Fibroblast of lung (primary cell): ENCODE measurements at places on chromosomes 7 and 10.
A peak's percentile ranks its signal among the peaks of the same experiment; 100 is the strongest.

DNA sequence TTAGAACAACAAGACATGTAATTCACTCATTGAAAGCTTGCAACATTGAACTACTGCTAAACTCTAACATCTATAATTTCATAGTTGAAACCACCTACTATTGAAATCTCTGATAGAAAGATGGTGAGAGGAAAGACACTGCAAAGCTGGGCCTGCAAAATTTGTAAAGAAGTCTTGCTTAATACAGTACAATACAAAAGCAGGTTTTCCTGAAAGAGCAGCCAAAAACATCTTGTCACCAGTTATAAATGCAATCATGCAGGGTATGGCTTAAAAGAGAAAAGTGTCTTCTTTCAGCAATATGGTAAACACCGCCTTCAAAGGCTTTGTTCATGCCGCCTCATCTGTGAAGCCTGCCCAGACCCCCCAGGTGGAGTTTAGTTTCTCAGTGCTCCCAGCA is 109.2 kb downstream of the ANK3 start:
- no peak overlapping the region for H3K4me3 ChIP-seq
- no peaks in the 10 kb centered on the region for H3K36me3 ChIP-seq
- H3K27ac ChIP-seq = no peak overlapping the region
- DNase-seq = no peak
- no peaks in the 10 kb centered on the region for H3K4me1 ChIP-seq

GRCh38 chr7:149873970-149874643 is 338 bp downstream of the ATP6V0E2 start:
- H3K27me3 ChIP-seq = no peaks in the 10 kb centered on the region
- peaks cover 3% of the 10 kb centered on the region for H3K36me3 ChIP-seq
- peaks cover 2% of the 10 kb centered on the region for H3K4me1 ChIP-seq

DNA sequence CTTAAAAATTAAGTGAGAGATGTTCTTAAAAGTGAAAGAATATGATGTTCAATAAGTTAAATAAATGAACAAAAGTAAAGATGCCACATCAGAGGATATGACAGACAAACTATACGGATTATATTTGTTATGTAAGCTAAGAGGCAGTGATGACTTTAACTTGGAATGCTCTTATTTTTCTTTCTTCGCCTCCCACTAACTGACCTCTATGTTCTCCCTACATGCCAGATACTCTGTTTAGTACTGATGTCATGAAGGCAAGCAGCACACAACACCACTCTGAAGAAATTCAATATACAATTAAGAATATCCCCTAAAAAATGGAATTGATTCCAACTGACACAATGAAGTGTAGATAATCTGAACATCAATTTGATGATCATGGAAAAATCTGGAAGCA is 223.4 kb downstream of the DOCK4 start:
- peaks cover 2% of the 10 kb centered on the region for H3K36me3 ChIP-seq
- no peak overlapping the region for H3K4me3 ChIP-seq
- peaks cover 5% of the 10 kb centered on the region for H3K4me1 ChIP-seq
- no peaks in the 10 kb centered on the region for H3K27me3 ChIP-seq
- no peak for DNase-seq
- H3K27ac ChIP-seq = no peak overlapping the region

DNA sequence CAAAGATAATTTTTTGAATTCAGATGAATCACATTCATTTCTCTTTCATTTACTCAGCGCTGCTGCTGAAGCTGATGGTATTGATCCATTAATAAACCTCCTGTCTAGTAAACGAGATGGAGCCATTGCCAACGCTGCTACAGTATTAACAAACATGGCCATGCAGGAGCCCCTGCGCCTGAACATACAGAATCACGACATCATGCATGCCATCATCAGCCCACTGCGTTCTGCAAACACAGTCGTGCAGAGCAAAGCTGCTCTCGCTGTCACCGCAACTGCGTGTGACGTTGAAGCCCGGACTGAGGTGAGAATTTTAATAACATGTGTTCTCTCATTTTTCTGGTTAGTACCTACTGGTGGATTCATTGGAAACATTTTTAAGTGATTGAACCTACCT is 70.2 kb downstream of the ARMC3 start:
- no peak overlapping the region for H3K27ac ChIP-seq
- no peak overlapping the region for H3K4me3 ChIP-seq
- no peaks in the 10 kb centered on the region for H3K27me3 ChIP-seq
- H3K36me3 ChIP-seq = no peaks in the 10 kb centered on the region
- DNase-seq = no peak

DNA sequence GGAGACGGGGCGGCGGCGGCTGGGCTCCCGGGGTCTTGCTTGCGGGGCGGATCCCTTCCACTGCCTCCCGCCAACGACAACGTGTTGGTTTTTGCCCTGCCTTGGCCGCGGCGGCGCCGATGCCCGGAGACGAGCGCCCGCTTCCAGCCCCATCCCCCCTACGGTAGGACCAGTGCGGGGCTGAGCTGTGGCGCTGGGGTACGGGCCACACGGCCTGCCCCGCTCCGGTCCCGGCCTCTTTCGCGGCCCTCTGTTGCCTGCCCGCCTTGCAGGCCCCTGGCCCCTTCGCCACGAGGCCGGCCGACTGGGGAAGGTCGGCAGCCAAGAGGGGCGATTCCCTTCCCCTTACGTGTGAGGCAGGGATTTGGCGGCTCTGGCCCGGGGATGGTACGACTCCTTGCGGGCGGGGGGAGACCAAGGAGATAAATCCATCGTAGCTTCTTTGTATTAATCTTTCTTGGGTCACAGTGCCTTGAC is 488 bp downstream of the EIF4H start:
- peaks cover 4% of the 10 kb centered on the region for H3K36me3 ChIP-seq
- peak overlapping the region; percentile 55 for H3K4me3 ChIP-seq
- no peaks in the 10 kb centered on the region for H3K27me3 ChIP-seq

- H3K4me1 ChIP-seq = no peaks in the 10 kb centered on the region
- H3K27me3 ChIP-seq = no peaks in the 10 kb centered on the region
- no peaks in the 10 kb centered on the region for H3K36me3 ChIP-seq
Measured at GRCh38 chr7:36736899-36737211, 12.6 kb upstream of the AOAH start.

GRCh38 chr7:129225206-129225930 is 538 bp downstream of the AHCYL2 start:
- peak; percentile 24 for DNase-seq
- no peaks in the 10 kb centered on the region for H3K27me3 ChIP-seq
- H3K36me3 ChIP-seq = no peaks in the 10 kb centered on the region
- H3K4me1 ChIP-seq = peaks cover 4% of the 10 kb centered on the region

DNA sequence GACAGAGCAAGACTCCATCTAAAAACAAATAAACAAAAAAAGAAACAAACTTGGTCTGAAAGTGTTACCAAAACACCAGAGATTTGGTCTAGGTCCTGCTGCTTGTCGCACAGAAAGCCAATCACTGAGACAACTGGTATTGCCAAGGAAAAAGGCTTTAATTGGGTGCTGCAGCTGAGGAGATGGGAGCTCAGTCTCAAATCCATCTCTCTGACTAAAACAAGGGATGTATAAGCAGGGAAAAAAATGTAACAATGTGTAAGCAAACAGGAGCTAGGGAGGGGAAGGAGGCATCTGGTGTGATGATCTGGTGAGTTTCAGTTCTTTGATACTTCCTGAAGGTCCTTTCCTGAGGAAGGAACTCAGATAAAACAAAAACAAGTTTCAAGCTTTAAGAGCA is 8.4 kb upstream of the PDIA4 start:
- DNase-seq = no peak
- H3K4me1 ChIP-seq = no peaks in the 10 kb centered on the region
- no peaks in the 10 kb centered on the region for H3K27me3 ChIP-seq
- H3K36me3 ChIP-seq = no peaks in the 10 kb centered on the region

DNA sequence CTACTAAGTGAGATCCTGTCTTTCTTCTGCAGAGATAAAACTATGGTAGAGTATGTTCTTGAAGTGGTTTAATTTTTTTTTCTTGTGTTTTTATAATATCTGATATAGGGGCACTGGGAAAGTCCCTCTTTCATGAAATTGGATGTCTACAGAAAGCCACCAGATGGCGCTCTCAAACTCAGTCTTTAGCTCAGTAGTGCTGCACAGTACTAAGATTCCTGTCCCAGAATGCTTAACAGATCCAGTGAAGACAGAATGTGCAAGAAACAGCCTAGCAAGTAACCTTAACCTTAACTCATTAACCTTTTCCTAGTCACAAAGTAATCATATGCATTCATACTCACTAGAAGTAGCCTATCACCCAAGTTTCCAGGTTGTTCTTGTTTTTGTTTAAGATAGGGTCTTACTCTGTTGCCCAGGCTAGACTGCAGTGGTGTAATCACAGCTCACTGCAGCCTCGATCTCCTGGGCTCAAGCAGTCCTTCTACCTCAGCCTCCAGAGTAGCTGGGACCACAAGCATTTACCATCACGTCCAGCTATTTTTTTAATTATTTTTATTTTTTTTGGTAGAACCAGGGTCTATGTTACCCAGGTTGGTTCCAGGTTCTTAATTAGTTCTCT is 56.7 kb downstream of the IDE start:
- no peak overlapping the region for H3K27ac ChIP-seq
- H3K27me3 ChIP-seq = no peaks in the 10 kb centered on the region
- no peaks in the 10 kb centered on the region for H3K36me3 ChIP-seq
- no peaks in the 10 kb centered on the region for H3K4me1 ChIP-seq
- no peak overlapping the region for H3K4me3 ChIP-seq
- peak; percentile 62 for DNase-seq

- H3K36me3 ChIP-seq = no peaks in the 10 kb centered on the region
- DNase-seq = no peak
- no peak overlapping the region for H3K4me3 ChIP-seq
- no peaks in the 10 kb centered on the region for H3K27me3 ChIP-seq
- H3K27ac ChIP-seq = no peak overlapping the region
Measured at GRCh38 chr10:128734161-128734560, 607.9 kb upstream of the MKI67 start.

- H3K27me3 ChIP-seq = no peaks in the 10 kb centered on the region
- H3K4me3 ChIP-seq = no peak overlapping the region
- no peaks in the 10 kb centered on the region for H3K4me1 ChIP-seq
Measured at GRCh38 chr7:24017519-24017918, 266.5 kb upstream of the NPY start.

GRCh38 chr10:100715101-100715444 is 30.3 kb upstream of the PAX2 start:
- H3K4me3 ChIP-seq = no peak overlapping the region
- H3K27ac ChIP-seq = no peak overlapping the region

GRCh38 chr10:100167553-100168312 is 18.1 kb downstream of the ERLIN1 start:
- DNase-seq = no peak
- H3K4me3 ChIP-seq = no peak overlapping the region
- no peak overlapping the region for H3K27ac ChIP-seq

- H3K27me3 ChIP-seq = no peaks in the 10 kb centered on the region
- H3K4me3 ChIP-seq = no peak overlapping the region
- H3K36me3 ChIP-seq = peaks cover 7% of the 10 kb centered on the region
- peaks cover 13% of the 10 kb centered on the region for H3K4me1 ChIP-seq
Measured at GRCh38 chr7:135712182-135712782, 15.7 kb downstream of the SLC13A4 start.

- H3K4me3 ChIP-seq = no peak overlapping the region
- peak overlapping the region; percentile 89 for H3K27ac ChIP-seq
- no peaks in the 10 kb centered on the region for H3K27me3 ChIP-seq
- H3K36me3 ChIP-seq = no peaks in the 10 kb centered on the region
- H3K4me1 ChIP-seq = peaks cover 23% of the 10 kb centered on the region
- DNase-seq = no peak
Measured at GRCh38 chr7:45979275-45980180, 58.5 kb upstream of the IGFBP3 start.

- no peaks in the 10 kb centered on the region for H3K36me3 ChIP-seq
- H3K4me3 ChIP-seq = no peak overlapping the region
- no peaks in the 10 kb centered on the region for H3K27me3 ChIP-seq
- DNase-seq = peak; percentile 17
- H3K4me1 ChIP-seq = no peaks in the 10 kb centered on the region
Measured at GRCh38 chr7:41114131-41114530, 588.8 kb downstream of the INHBA start.

GRCh38 chr7:79307376-79307775 is 146.1 kb downstream of the MAGI2 start:
- H3K4me1 ChIP-seq = peaks cover 5% of the 10 kb centered on the region
- no peak overlapping the region for H3K4me3 ChIP-seq
- DNase-seq = no peak
- no peaks in the 10 kb centered on the region for H3K27me3 ChIP-seq
- no peak overlapping the region for H3K27ac ChIP-seq

GRCh38 chr10:54484186-54484585 is 316.8 kb downstream of the PCDH15 start:
- H3K27ac ChIP-seq = no peak overlapping the region
- no peaks in the 10 kb centered on the region for H3K36me3 ChIP-seq

- no peaks in the 10 kb centered on the region for H3K27me3 ChIP-seq
- no peaks in the 10 kb centered on the region for H3K4me1 ChIP-seq
- no peaks in the 10 kb centered on the region for H3K36me3 ChIP-seq
- DNase-seq = no peak
- H3K27ac ChIP-seq = no peak overlapping the region
Measured at GRCh38 chr10:120990831-120991230, 139.7 kb downstream of the WDR11 start.

- DNase-seq = no peak
- no peaks in the 10 kb centered on the region for H3K27me3 ChIP-seq
- H3K4me3 ChIP-seq = no peak overlapping the region
- no peak overlapping the region for H3K27ac ChIP-seq
Measured at GRCh38 chr10:64334084-64334483, 812.9 kb downstream of the REEP3 start.

GRCh38 chr7:143878884-143879283 is 23.1 kb downstream of the TCAF1 start:
- no peak overlapping the region for H3K27ac ChIP-seq
- no peak for DNase-seq
- peaks cover 6% of the 10 kb centered on the region for H3K36me3 ChIP-seq
- H3K27me3 ChIP-seq = no peaks in the 10 kb centered on the region

DNA sequence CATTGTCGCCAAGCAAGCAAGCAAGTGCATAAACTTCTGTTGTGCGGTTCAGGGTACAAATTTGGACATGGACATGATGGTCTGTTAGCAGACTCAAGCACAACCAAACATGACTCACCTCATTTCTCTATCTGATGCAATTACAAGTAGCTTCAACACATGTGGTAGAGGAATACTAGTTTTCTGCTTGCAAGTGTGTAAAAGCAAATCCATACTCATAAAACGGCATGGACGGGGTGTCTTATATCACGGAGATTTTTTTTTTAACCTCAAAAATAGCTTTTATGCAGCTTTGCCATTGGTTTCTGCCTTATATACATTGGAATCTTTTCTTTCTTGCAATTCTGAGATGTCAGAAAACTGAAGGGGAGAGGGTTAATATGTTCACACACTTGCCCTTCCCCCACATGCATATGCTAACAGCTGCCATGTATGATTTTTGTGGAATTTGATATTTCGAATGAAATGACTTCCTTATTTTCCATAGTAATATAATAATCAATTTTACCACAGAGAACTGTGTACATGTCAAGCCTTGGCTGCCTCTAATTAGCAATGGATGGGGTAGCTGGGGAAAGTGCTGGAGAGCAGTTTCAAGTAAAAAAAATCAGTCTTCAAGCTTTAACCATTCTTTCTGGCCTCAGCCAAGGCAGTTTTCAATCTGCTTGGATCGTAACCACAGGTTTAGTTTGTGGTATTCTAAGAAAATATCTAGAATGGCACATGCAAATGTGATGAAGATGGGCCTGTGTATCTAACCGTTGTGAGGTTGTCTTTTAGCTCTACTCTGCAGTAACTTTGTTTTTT is 106.0 kb upstream of the PDCD4 start:
- H3K4me1 ChIP-seq = no peaks in the 10 kb centered on the region
- peak; percentile 38 for DNase-seq
- H3K36me3 ChIP-seq = no peaks in the 10 kb centered on the region
